Uterus (tissue), 4 donors: ENCODE measurements at places on chromosomes 5 and 9. TPM values are rescaled to one million over a fixed set of nuclear protein-coding genes. Genes with fewer than 3 reads are reported as not detected.
A peak's percentile ranks its signal among the peaks of the same experiment; 100 is the strongest.

Gene SLC6A3
- total RNA-seq = not detected

Gene PHF24
- under 0.01 TPM for total RNA-seq

DNA sequence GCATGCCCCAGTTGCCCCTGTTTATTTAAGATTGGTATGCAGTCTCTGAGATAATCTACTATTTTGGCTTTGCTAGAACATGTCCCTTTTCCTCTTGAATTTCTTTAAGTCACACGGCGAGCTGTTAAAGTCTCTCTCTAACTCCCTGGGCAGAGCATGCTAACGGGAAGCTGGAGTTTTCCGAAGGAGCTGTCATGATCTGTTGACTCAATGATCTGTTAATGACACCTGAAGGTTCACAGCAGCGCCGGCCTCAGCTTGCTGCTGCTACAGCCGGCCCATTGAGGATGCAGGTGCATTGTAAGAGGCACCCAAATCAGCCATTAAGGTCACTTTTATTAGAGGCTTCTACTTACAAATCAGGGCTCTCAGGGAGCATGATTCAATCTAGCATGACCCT, 1203.4 kb downstream of the MAT2B start:
- H3K4me3 ChIP-seq = no peak overlapping the region
- H3K4me1 ChIP-seq = no peaks in the 10 kb centered on the region
- no peaks in the 10 kb centered on the region for H3K27me3 ChIP-seq
- no peak overlapping the region for H3K27ac ChIP-seq

- DNase-seq = no peak
- H3K27me3 ChIP-seq = no peaks in the 10 kb centered on the region
- no peak overlapping the region for H3K27ac ChIP-seq
Measured at GRCh38 chr9:117258184-117258866, 156.5 kb downstream of the ASTN2 start.

- H3K36me3 ChIP-seq = no peaks in the 10 kb centered on the region
- no peak overlapping the region for H3K4me3 ChIP-seq
- no peak overlapping the region for H3K27ac ChIP-seq
- peaks cover 14% of the 10 kb centered on the region for H3K4me1 ChIP-seq
Measured at GRCh38 chr9:121840838-121841760, 189.7 kb downstream of the DAB2IP start.

DNA sequence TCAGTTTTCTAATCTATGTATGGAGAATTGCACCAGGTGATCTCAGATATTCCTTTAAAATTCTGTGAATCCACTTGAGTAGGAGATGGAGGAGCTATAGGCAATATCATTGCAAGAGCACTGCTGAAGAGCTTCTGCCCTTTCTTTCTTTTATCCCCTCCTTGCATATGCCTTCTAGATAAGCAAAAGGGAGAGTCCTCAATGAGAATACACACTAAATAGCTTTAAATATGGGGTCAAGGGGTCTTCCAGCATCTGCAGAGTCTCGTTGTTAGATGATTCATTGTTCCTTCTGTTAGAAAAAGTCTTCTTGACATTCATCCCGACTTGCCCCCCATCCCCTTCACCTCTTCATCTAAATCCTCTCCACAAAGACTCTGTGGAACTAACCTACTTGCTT, 156.1 kb downstream of the PIK3R1 start:
- no peak for DNase-seq
- H3K4me1 ChIP-seq = no peaks in the 10 kb centered on the region
- no peaks in the 10 kb centered on the region for H3K36me3 ChIP-seq
- H3K4me3 ChIP-seq = no peak overlapping the region
- no peaks in the 10 kb centered on the region for H3K27me3 ChIP-seq
- H3K27ac ChIP-seq = no peak overlapping the region

GRCh38 chr5:143481697-143482531, 78.4 kb upstream of the NR3C1 start:
- no peak overlapping the region for H3K4me3 ChIP-seq
- H3K27me3 ChIP-seq = no peaks in the 10 kb centered on the region
- H3K36me3 ChIP-seq = no peaks in the 10 kb centered on the region
- no peaks in the 10 kb centered on the region for H3K4me1 ChIP-seq
- DNase-seq = no peak

- no peaks in the 10 kb centered on the region for H3K4me1 ChIP-seq
- no peaks in the 10 kb centered on the region for H3K36me3 ChIP-seq
- no peak overlapping the region for H3K27ac ChIP-seq
- H3K4me3 ChIP-seq = no peak overlapping the region
- DNase-seq = no peak
Measured at GRCh38 chr5:43336159-43336558, 22.9 kb upstream of the HMGCS1 start.

GRCh38 chr5:6739603-6740002, 26.4 kb downstream of the TENT4A start:
- no peaks in the 10 kb centered on the region for H3K27me3 ChIP-seq
- no peak overlapping the region for H3K27ac ChIP-seq
- H3K4me3 ChIP-seq = no peak overlapping the region

DNA sequence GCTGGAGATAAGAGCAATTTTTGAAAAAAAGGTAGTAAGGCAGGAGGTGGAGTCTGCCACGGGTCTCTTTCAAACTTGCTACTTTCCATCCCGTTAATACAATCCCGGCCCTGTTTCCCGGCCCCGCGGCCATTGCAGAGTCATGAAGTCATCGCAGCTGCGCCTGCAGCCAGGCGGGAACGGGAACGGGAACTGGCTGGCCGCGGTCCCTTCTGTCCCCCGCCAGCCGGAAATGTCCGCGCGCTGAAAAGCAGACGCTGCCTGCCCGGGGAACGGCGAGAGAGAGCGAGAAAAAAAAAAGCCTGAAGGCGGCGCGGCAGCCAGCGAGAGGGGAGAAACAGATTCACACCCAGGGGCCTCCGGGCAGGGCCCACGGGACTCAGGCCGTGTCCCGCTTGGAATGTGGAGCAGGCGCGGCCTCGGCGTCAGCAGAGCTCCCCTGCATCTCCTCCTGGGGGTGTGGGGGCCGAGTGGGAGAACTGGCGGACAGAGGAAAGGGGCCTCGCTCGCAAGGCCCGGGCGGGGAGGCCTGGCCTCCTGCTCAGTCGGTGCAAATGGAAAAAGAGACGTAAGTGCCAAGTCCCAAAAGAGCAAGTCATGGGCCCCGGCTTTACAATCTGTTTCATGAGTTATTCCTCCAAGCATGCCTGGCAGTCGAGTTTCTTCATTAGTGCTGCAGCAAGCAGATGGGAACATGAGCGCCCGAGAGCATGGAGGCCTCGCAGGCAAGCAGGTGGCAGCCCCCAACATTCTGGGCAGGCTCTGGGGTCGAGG, 201.2 kb upstream of the GAS1 start:
- peak overlapping the region; percentile 90 for H3K27ac ChIP-seq
- H3K4me3 ChIP-seq = peak overlapping the region; percentile 31
- H3K4me1 ChIP-seq = no peaks in the 10 kb centered on the region
- no peaks in the 10 kb centered on the region for H3K36me3 ChIP-seq
- H3K27me3 ChIP-seq = no peaks in the 10 kb centered on the region
- DNase-seq = peak; percentile 86

DNA sequence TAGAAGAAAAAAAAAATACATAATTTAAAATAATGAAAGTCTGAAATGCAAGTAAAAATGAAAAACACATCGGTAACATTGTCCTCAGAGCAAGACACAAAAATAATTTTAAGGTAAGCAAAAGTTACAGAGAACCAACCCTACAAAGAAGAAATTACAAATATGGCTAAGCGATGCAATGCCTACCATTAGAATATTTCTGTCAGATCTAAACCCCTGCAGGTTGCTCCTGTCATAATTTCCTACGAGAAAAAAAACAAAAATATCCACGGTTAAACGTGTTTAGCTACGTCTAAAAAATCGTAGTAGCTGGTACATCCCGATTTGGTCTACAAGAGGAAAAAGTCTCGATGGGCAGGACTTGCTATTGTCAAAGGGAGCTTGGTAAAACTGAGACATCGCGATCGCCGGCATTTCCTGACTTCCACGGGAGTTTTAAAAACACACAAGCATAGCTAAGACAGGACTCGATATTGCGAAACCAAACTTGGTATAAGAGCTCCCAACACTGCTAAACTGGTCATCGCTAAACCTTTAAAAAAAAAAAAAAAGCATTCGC, 1.1 kb upstream of the ANXA2R start:
- H3K4me1 ChIP-seq = no peaks in the 10 kb centered on the region
- H3K27me3 ChIP-seq = no peaks in the 10 kb centered on the region
- peak overlapping the region; percentile 60 for H3K4me3 ChIP-seq
- H3K27ac ChIP-seq = peak overlapping the region; percentile 91
- peak; percentile 50 for DNase-seq
